ENCODE measurements at places on chromosomes 6 and 20.
A peak's percentile ranks its signal among the peaks of the same experiment; 100 is the strongest.

DNA sequence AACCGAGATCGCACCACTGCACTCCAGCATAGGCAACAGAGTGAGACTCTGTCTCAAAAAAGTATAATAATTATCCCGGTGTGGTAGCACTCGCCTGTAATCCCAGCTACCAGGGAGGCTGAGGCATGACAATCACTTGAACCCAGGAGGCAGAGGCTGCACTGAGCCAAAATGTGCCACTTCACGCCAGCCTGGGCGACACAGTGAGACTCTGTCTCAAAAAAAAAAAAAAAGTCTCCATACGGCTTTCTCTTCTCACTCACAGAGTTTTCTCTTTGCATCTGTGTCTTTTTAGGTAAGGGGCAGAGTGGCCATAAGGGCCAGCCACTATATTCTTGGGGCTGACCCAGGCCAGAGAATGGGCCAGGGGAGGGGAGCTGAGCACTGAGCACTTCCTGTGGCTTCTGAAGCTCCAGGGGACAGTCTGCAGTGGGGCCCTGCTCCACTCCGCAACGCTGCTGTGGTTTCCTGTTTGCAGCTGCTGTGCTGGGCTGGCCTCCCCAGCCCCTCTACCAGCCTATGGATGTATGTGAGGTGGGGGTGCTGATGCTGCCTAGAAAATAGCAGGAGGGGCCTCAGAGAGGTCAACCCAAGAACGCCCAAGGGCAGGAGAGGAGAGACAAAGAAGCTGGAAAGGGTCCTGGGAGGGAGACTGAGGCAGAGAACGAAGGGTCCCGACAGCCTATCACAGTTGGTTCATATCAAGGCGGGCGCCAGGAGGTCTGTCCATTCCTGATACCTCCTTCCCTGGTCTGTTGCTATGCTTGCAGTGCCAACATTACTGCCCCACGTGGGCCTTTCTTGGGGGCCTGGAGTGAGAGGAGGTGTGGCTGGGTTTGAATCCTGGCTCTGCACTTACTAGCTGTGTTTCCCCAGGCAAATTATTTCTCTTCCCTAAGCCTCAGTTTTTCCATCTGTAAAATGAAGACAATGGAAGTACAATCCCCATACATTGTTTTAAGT is 16.0 kb downstream of the SLA2 start:
- peak; percentile 52 for DNase-seq

DNA sequence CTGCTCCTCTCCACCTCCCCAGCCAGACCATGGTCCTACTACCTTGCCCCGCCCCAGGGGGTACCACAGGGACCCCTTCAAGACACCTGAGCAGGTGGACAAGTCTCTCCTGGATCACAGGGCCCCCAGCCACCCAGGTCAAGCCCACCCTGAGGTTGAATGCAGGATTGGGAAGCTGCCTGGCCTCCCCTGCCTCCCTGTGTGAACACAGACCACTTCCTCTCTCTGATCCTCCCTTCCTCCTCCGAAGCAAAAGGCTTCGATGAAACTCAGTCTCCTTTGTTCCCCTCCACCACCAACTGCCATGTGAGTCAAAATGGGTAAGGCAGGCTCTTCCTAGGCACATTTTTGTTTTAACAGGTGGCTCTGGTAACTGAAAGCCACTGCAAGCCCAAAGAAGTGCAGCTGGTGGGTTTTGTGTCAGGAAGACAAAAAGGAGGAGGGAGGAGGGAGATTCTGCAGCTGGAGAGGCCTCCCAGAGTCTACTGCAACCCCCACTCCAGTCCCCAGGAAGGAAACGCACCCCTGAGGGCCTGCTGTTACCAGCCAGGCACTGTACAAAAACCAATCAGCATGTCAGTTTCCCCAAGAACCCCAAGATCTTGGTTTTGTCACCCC is 5.4 kb downstream of the ADA start:
- peak; percentile 35 for DNase-seq

DNA sequence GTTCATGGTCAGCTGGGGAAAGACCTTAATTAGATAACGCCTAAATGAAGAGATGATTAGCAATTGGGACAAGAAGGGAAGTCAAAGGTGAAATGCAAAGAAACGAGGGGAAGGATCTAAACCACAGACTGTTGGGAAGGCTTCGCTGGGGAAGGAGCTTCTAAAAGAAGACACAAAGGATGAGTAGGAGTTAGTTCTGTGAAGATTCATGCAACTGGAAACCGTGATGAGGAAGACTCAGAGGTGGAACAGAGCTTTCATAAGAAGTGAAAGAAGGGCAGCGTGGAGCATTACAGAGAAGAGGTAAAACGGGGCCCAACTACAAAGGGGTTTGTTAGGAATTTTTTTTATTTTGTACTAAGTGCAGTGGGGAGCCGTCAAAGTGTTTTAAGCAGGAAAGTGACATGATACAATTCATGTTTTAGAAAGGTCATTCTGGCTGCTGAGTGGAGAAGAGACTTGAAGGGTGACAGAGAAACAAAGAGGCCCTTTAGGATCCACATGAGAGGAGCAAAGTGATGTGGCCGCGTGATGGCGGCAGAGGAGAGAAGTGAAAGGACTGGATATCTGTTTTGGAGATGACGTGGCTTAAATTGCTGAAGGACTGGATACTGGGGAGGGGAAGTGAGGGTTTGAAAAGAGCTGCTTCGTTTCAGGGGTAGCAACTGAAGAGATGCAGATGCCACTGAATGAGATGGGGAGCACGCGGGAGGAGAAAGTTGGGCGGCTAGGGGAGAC is 33.6 kb downstream of the TTI1 start:
- no peak for DNase-seq

- peak; percentile 49 for DNase-seq
These were observed 1.1 kb downstream of the NFATC2 start for GRCh38 chr20:51541189-51542032.

DNA sequence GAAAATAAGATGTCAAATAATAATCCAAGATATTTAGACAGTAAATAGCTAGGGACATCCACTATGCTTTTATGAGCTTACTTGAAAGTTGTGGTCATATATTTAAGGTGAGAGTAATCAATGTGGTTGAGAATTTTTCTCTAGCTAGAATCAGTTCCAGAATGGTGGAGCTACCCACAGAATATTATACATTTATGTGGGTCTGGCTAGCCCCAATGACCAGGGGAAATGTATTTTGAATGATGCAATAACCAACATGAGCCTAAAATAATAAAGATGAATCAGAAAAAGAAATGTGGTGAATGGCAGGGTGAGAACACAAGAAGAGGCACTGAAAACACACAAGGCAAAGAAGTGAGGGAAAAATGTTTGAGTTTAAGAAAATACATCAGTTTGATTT is 325.7 kb downstream of the TBC1D32 start:
- DNase-seq = peak; percentile 7

- DNase-seq = no peak
These were observed 693.0 kb upstream of the MAP3K7 start for GRCh38 chr6:91279740-91280493.

GRCh38 chr6:75550544-75551167 is 51.0 kb upstream of the SENP6 start:
- no peak for DNase-seq

- no peak for DNase-seq
These were observed 674.2 kb upstream of the FLRT3 start for GRCh38 chr20:15011631-15012030.

DNA sequence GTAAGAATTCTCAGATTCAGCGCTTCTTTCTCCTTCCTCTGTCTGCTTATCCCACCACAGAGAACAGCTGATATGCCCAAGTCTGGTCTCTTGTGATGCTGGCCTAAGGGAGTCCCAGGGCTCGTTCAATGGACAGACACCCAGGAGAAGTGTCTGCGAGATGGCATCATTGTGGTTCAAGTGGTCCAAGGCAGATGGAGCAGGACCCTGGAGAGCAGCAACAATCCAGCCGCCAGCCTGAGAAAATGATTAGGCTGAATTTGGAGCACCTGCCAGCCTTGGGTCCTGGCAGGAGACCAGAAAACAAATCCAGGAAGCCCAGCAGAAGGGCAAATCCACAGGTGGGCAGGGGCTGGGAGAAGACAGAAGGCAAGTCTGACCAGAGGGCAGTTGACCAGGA is 145.8 kb downstream of the PTPRT start:
- DNase-seq = no peak

- DNase-seq = no peak
These were observed 340.5 kb upstream of the PRDM1 start for GRCh38 chr6:105745464-105746129.
